ENCODE measurements at places on chromosomes 2 and 18.

GRCh38 chr2:205188239-205189138 lies 493.8 kb upstream of the NRP2 start:
- DNase-seq = no peak

DNA sequence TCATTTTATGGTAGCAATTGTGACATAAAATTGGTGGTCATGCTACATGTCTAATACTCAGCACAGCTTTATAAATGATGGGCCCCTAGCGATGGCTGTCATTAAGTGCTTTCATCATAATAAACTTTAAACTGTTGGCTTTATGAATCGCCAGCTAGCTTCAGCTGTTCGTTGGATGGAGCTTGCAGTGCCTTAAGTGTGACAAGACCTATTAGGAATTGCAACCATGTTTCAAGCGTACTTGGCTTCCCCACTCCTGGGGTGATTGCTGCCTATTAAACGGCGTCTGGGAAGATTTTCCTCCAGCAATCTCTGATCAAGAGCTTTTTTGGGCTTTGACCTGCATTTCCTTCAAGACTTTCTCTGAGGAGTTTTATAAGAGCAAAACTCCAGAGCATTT lies 164.5 kb upstream of the SIX3 start:
- no peak for DNase-seq

DNA sequence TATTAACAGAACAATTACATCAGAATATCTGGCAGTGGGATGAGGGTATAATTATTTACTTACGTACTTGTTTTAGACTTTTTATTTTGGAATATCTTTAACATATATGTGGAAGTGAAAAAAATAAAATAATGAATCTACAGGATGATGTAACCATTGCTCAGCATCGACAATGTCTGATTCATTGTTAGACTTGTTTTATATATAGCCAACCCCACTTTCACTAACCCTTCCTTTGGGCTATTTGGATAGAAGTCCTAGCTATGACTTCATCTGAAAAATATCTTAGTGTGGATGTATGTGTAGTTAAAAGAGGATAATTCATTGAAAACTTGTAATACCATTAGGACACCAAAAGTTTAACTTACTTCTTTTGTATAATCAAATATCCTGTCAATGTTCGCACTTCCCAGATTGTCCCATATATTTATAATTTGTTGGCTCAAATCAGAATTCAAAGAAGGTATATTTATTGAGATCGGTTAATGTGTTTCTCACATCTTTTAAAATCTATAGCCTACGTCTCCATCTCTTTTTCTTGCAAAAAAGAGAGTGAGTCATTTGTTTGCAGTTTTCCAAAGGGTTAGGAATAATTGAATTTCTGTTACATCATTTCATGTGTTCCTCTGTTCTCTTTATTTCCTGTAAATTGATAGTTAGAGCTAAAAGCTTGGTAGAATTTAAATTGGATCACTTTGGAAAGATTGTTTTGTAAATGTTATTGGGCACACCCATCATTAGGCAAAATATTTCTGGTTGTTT lies 506.1 kb upstream of the FAM98A start:
- DNase-seq = no peak

- DNase-seq = no peak
Measured at GRCh38 chr2:66273933-66274490, 160.9 kb upstream of the MEIS1 start.

GRCh38 chr2:46198164-46198883 lies 98.9 kb upstream of the EPAS1 start:
- DNase-seq = no peak

GRCh38 chr18:23591011-23591410 lies 4.7 kb upstream of the NPC1 start:
- DNase-seq = no peak
